ENCODE measurements at places on chromosomes 1 and 21.

DNA sequence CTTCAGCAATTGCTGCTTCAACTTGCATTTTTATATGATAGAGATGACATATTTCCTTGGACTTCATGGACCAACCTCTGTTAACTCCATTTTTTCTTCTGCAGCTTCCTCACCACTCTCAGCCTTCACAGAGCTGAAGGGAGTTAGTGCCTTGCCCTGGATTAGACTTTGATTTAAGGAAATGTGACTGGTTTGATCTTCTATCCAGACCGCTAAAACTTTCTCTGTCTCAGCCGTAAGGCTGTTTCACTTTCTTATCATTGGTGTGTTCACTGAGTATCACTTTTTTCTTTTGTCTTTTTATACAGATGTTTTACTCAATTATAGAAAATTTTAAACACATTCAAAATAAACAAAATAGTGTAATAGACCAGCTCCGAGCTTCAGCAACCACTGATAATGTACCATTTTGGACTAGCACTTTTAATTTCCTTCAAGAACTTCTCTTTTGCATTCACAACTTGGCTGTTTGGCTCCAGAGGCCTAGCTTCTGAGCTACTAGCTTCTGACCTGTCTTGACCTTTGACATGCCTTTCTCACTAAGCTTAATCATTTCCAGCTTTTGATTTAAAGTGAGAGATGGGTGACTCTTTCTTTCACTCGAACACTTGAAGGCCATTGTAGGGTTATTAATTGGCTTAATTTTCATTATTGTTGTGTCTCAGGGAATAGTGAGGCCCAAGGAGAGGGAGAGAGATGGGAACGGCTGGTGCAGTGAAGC is 9.3 kb downstream of the NEK7 start:
- no peak for DNase-seq

GRCh38 chr1:29706936-29707335 is 470.6 kb downstream of the PTPRU start:
- DNase-seq: peak; percentile 61

GRCh38 chr1:59434336-59434735 is 137.4 kb downstream of the FGGY start:
- DNase-seq: peak; percentile 82

DNA sequence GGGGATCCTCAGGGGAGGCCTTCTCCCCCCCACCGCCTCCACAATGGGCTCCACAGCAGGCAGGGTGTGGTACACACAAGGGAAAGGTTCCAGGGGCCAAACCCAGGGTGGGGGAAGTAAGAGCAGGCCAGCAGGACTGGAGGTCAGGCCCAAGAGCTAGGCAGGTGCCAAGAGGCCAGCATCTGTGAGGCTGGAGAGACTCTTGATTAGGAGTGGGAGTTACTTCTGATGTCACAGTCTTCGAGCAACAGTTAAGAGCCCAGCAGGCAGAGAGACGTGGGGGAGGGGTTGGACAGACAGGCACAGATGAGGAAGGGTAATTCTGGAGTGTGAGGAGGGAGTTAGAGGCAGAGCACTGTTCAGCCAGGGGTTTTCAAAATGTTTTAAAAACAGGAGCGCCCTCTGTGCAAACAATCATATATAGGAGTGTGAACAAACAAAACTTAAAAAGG is 55.8 kb downstream of the SLC9A1 start:
- no peak for DNase-seq

DNA sequence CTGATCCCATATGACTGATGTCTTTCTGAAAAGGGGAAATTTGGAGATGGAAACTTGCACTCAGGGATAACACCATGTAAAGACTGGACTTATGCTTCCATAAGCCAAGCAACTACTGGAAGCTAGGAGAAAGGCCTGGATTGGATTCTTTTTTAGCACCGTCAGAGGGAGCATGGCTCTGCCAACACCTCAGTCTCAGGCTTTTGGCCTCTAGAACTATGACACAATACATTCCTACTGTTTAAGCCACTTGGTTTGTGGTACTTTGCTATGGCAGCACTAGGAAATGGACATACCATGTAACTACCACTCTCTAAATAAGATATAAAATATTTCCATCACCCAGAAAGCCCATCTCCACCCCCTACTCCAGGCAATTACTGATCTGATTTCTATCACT is 139.7 kb downstream of the CYYR1 start:
- DNase-seq: no peak

- no peak for DNase-seq
Observed at GRCh38 chr1:112513112-112513870, 4.5 kb downstream of the WNT2B start.

- DNase-seq: no peak
Observed at GRCh38 chr1:197572169-197572568, 203.1 kb downstream of the DENND1B start.

DNA sequence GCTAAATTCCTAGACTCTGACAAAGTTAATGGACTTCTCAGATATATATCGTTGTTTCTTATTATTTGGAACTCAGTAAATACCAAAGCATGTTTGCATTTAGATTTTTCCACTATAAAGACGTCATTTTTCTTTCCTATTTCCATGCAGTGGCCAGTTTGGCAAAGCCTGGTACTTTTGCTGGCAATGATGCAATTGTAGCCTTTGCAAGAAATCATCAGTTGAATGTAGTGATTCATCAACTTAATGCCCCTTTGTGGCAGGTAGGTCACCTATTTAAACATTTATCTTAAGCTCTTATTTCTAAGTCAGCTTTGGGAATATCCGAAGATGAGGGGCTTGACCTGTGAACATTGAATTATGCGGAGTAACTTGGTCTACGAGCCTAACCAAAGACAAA is 12.0 kb downstream of the OTUD3 start:
- DNase-seq: no peak

DNA sequence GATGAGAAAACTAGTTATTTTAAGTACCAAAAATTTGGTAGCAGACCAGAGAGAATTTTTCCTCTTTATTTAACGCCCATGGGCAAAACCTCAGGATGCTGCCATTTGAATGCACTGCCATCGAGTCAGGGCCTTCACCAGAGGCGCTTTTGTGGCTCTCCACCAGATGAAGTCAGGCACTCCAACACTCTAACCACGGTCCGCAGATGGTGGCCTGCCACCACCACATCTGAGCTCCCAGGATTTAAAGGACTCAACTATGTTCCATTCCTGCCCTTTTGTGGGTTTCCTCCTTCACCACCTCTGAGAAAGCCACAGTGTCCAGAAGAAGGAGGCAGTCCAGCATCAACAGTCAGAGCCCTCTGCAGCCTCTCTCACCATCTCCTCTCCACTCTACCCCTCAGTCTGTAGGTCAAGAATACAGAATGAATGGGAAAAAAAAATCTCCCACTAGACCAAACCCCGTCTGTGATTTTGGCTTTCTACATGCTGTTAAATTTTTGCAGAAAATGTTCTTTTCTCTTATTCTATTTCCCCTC is 647.4 kb downstream of the USP25 start:
- no peak for DNase-seq

- no peak for DNase-seq
Observed at GRCh38 chr1:215895276-215895675, 328.2 kb downstream of the KCTD3 start.

GRCh38 chr1:221760911-221761310 is 19.0 kb upstream of the DUSP10 start:
- DNase-seq: no peak

DNA sequence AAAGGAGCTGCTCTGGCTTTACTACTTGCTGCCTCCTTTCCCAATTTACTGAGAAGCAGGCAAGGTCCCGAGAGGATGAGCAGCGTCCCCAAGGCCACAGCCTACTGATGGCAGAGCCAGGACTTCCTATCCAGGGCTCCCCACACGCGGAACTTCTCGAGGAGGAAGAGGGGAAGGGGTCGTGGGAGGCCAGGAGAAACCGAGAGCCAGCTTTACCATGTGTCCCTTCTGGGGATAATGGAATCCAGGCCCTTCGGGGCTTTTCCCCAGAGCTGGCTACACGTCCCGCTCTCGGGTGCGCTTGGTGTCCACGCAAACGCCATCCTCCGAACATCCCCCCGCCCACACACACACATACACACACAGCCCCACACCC is 4.3 kb upstream of the CCN1 start:
- DNase-seq: no peak

- DNase-seq: no peak
Observed at GRCh38 chr1:158916085-158916484, 15.3 kb upstream of the PYHIN1 start.

DNA sequence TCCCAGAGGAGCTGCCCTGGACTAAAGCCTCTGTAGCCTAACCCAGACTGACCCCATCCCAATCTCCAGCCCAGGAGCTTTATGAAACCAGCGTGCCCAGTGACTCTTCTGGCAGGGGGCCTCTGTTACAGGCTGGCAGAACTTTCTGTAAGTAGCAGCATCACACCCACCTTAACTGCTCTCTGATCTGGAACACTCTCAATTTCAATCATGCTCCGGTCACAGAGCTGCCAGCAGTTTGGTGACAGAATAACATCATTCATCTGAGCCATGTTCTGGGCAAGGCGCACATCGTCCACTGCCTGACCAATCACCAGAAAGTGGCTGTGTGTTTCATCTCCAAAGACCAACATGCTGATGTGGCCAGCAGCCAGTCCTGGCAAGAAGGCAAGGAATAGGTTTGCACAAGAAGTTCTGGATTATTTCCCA is 14.7 kb downstream of the ADCY10 start:
- DNase-seq: no peak

- peak; percentile 29 for DNase-seq
Observed at GRCh38 chr21:26977746-26978145, 10.9 kb upstream of the ADAMTS5 start.

DNA sequence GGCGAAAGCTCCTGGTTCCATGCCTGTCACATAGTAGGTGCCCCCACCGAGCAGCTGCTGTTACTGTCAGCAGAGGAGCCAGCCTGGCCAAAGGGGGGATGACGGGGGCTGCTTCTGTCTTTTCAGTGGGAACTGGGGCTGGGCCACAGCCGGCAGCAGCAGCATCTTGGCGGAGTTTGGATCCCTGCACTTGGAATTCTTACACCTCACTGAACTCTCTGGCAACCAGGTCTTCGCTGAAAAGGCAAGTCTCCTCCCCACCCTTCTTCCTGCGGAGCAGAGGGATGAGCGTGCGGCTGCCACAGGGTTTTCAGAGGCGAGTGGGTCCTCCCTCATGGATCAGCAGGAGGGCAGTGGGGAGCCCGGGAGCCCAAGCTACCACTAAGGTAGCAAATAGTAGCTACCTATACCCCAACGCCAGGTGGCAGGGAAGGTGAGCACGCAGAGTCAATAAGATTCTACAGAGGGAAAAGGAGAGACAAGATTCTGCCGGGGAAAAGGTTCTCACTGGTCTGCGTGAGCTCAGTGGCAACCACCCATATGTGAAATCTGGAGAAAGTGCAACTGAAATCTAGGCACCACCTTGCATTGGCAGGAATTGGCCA is 41.4 kb upstream of the SELENON start:
- DNase-seq: no peak

- peak; percentile 34 for DNase-seq
Observed at GRCh38 chr1:206812471-206812870, 40.2 kb upstream of the IL10 start.

DNA sequence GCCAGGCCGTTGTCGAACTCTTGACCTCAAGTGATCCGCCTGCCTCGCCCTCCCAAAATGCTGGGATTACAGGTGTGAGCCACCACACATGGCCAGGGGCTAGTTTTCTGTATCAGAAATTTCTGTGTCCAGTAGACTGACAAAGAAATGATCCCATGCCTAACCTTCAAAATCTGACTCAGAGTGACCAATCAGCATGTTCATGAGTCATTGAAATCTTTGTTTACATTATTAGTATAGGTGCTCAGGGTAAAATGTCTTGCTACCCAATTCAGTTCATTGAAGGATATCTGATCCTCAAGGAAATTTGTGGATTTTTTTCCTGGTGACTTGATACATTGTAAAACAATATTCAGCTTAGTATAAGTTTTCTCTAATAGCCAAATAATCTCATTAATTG is 11.0 kb upstream of the LDLRAD2 start:
- peak; percentile 39 for DNase-seq

DNA sequence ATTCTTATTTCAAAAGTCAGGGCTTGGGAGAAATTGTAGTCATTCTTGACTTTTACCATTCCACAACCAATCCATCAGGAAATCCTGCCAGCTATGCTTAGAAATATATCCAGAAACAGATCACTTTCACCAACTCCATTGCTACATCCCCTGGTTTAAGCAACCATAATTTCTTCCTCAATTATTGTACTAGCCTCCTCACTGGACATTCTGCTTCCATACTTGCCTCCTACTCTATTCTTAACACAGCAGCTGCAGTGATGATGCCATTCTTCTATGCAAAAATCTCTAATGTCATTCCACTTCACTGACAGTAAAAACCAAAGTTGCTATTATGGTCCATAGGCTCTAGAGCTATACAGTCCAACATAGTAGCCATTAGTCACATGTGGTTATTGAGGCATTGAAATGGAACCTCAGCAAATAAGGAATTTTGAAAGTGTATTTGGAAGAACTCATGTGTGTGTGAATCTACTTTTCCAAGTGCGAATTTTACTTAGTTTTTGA is 110.7 kb upstream of the KIAA0040 start:
- DNase-seq: no peak

GRCh38 chr1:222064388-222065211 is 322.7 kb upstream of the DUSP10 start:
- peak; percentile 64 for DNase-seq

- DNase-seq: no peak
Observed at GRCh38 chr1:207863893-207864535, 46.9 kb downstream of the CD34 start.

- DNase-seq: no peak
Observed at GRCh38 chr1:39272798-39273469, 68.4 kb downstream of the MACF1 start.

DNA sequence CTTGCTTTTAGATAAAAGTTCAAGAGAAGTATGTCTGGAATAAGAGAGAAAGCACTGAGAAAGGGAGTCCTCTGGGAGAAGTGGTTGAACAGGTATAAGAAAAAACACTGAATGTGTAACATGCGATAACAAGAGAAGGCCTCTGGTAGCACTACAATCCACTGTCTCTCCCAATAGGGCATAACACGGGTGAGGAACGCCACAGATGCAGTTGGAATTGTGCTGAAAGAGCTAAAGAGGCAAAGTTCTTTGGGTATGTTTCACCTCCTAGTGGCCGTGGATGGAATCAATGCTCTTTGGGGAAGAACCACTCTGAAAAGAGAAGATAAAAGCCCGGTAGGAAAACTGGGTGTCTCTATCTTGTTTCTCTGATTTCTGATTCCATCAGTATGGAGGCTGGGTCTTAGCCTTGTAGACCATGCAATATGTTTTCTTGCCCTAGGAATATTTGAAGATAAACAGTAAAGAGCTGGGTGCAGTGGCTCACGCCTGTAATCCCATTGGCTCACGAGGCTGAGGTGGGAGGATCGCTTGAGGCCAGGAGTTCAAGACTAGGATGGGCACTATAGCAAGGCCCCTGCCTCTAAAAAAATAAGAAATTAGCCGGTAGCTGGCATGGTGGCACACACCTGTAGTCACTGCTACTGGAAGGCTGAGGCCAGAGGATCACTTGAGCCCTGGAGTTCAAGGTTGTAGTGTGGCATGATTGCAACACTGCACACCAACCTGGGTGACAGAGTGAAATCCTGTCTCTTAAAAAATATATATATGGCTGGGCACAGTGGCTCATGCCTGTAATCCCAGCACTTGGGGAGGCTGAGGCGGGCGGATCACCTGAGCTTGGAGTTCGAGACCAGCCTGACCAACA is 40.4 kb downstream of the DAP3 start:
- DNase-seq: peak; percentile 67

Data from EL (cell line).